Activated naive CD4-positive, alpha-beta T cell treated with anti-CD3 and anti-CD28 coated beads, Interleukin-2, amount 10 ng/mL, durations not matched to agents 7 days and 5 days (primary cell): ENCODE measurements at places on chromosomes 3 and 15.

GRCh38 chr15:62896380-62896866 is 146.1 kb upstream of the TPM1 start:
- DNase-seq = no peak

DNA sequence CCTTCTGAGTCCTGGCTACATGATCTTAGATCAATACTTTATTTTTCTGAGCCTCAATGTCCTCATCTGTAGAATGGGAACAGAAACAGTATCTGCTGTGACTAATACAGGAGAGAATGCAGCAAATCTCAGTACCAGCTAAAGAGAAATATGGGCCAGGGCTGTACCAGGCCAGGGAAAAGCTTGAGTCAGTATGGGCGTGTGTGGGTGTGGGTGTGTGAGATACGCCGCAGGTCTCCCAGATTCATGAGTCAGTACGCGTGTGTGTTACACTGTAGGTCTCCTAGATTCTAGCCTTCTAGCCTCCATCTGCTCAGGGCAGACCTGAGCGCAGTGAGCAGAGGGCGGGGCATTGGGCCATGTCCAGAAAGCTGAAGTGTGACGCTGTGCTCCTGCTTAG is 15.2 kb downstream of the GNAI2 start:
- no peak for DNase-seq

- DNase-seq = peak; percentile 85
These were observed 72.6 kb upstream of the ZBED2 start for GRCh38 chr3:111667621-111668239.

GRCh38 chr15:68700455-68701123 is 120.1 kb downstream of the ANP32A start:
- no peak for DNase-seq

- no peak for DNase-seq
These were observed 53.7 kb upstream of the MEF2A start for GRCh38 chr15:99511866-99512661.

DNA sequence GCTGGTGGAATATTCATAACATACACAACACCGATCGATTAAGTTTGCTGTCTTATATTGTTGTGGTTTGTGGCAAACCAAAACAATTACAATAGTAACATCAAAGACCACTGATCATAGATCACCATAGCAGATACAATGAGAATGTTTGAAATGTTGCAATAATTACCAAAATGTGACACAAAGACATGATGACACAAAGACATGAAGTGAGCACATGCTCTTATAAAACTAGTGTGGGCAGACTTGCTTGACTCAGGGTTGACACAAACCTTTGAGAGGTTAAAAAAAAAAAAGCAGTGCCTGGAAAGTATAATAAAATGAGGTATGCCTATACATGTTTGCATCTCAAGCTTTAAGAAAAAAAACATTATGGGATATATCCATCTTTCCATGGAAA is 130.3 kb downstream of the NR1I2 start:
- DNase-seq = no peak

- DNase-seq = no peak
These were observed 31.5 kb upstream of the RPS17 start for GRCh38 chr15:82571722-82572222.

DNA sequence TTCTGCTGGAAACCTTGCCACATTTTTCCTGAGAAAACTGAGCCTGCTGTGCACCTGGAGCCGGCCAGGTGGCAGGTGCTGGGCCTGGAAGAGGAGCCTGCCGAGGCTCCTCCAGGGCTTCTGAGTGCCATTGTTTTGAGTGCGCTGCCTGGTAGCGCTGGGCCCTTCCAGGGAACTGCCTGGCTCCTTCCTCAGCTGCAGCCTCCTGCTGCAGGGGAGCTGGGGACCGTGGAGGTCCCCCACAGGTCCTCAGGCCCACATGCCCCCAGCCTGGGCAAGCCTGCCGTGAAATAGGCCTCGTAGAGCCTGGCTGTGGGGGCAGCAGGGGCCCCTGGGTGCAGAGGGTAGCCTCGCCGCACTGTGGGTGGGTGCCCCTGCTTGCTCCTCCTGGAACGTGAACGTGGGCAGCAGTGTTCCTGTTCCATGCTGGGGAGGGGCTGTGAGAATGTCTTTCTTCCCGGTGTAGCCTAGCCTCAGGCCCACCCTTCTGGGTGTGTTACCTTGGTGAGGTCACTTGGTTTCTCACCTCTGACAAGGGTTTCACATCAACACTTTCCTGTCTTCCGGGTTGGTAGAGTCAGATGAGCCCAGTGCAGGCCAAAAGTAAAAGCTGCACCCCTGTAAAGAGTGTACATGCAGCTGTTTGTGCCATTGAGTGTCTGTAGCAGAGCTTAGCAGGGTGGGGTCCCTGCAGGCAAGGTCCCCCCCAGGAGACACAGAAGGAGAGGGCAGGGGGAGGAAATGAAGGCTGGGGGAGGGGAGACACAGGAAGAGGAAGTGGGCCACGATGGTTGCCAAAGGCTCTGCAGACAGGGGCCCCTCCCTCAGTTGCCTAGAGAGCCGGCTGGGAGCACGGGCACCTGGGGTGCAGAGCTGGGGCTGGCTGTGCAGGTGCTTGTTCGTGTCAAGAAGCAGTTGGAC is 34.5 kb downstream of the KLF13 start:
- peak; percentile 95 for DNase-seq

GRCh38 chr3:128353361-128353965 is 113.2 kb downstream of the DNAJB8 start:
- DNase-seq = no peak

- peak; percentile 29 for DNase-seq
These were observed 51.9 kb downstream of the CCK start for GRCh38 chr3:42214064-42214463.

- no peak for DNase-seq
These were observed 272.4 kb upstream of the COL8A1 start for GRCh38 chr3:99365979-99366378.

DNA sequence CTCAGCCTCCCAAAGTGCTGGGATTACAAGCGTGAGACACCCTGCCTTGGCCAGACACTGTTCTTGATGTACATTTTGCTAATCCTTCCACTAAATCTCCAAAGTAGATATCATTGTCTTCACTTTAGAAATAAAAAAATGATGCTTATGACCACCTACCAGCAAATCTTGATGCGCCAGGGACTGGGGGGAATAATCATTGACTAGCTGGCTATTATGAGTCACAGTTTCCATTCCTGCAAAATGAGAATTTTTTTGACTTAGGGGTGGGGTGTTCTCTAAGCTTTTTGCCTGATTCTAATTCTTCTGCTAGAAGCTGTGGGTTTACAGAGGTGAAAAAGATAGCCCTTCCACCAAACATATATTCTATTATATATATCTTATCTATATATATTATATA is 17.1 kb upstream of the RFC4 start:
- DNase-seq = no peak

GRCh38 chr3:15426579-15427118 is 695 bp downstream of the METTL6 start:
- DNase-seq = no peak

DNA sequence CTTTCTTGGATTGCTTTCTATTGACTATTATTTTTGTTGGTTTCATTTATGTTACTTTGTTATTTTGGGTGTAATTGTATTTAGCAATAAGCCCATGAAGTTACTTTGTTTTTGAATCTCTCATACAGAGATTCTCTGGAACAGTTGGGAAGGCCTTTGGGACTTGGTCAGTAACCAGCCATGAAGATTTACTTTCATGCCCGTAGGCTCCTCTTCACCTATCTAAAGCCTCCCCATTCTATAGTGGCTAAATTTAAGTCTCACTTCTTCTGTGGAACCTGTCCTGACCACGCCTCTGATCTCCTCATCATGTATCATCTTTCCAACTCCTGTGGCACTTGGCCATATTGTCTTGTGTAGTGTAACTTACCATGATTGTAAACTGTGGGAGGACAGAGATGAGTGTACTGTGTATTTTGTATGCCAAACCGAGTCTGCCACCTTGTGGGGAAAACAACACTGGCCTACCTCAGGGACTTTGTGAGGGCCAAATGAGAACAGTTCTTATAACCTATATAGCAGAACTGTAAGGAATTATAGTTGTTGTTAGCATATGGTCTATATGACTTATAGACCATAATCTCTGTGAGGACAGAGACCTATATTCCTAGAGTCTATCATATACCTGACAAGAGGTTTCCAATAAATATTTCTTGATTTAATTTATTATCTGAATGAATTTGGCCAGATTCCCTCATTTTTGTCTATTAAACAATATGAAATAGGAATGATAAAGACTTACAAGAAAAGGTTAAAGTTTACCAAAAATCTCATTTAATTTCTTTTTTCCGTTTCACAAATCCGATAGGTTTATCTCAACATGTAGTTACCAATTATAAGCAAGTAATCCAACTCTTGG is 75.0 kb downstream of the STARD9 start:
- peak; percentile 84 for DNase-seq

GRCh38 chr3:188338086-188338485 is 184.1 kb downstream of the LPP start:
- DNase-seq = no peak

GRCh38 chr3:89572261-89572660 is 464.8 kb downstream of the EPHA3 start:
- DNase-seq = no peak

DNA sequence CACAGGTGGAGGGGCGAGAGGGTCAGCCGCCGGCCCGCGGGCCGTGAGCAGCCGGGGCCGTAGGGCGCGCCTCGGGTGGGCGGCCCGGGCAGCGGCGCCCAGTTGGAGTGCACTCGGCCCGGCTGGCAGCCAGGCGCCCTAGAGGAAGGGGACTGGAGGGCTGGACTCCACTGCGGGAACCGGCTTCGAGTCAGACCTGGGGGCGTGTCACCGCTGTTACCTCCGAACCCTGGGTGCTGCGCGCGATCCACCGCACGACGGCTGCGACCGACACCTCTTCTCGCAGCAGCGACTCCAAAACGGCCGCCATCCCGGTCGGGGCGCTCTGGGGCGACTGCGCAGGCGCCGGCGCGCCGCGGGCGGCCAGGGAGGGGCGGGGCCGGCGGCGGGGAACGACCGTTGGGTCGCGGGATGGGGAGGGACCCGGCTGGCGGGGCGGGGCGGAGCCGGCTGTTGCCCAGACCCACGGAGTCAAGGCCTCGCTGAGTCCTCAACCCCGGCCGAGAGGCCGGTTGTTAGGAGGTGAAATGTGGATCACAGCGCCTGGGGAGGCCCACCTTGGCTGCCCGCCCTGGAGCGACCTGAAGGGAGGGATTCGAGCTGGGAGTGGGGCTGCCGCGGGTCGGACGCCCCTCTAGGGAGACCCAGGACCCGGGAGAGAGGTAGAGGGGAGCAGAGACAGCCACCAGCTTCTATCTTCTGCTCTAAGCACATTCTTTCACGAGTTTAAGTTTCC is at the start of gene CDAN1:
CDAN1 (minus strand) TSS at position 336 of the 736 bp plus-strand sequence; CDS start at position 310, 26 bp downstream.
- peak; percentile 94 for DNase-seq

- no peak for DNase-seq
These were observed 157.3 kb upstream of the UBE2E1 start for GRCh38 chr3:23648326-23648995.

DNA sequence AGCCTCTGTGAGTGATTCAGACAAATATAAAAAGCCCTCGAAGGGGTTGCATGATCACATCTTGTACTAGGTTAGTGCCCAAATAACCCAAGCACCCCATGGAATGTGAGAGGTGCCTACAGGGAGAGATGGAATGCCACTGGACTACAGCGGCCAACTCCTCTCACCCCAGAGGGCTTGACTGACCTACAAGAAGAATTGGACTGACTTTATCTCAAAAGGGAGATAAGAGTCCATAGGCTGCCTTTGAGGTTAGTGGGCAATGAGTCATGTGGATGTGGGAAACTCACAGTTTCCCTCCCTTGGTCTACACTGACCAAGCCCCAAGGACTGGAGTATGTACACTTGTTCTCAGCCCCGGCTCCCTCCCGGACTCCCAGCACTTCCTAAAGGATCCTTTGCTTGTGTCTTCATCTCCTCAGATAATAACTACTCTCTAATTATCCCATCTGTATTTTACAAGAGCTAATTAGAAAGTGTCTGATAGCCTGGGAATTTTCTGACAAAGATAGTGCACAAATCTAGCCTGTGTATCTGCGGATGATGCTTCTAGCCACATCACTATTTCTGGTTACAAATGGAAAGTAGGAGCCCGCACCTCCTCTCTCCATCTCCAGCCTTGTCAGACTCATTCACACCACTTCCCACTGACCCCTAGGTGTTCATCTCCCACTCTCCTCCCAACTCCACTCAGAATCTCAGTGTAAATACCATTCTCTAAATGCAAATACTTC is 547.8 kb upstream of the TBL1XR1 start:
- no peak for DNase-seq

GRCh38 chr3:120052225-120052624 is 42.0 kb downstream of the GSK3B start:
- DNase-seq = no peak

- DNase-seq = peak; percentile 44
These were observed 30.4 kb downstream of the ACKR2 start for GRCh38 chr3:42839616-42840015.

GRCh38 chr3:16904423-16905417 is 20.0 kb downstream of the PLCL2 start:
- DNase-seq = no peak

- peak; percentile 32 for DNase-seq
These were observed 136.9 kb upstream of the SLC2A2 start for GRCh38 chr3:171163101-171164066.

DNA sequence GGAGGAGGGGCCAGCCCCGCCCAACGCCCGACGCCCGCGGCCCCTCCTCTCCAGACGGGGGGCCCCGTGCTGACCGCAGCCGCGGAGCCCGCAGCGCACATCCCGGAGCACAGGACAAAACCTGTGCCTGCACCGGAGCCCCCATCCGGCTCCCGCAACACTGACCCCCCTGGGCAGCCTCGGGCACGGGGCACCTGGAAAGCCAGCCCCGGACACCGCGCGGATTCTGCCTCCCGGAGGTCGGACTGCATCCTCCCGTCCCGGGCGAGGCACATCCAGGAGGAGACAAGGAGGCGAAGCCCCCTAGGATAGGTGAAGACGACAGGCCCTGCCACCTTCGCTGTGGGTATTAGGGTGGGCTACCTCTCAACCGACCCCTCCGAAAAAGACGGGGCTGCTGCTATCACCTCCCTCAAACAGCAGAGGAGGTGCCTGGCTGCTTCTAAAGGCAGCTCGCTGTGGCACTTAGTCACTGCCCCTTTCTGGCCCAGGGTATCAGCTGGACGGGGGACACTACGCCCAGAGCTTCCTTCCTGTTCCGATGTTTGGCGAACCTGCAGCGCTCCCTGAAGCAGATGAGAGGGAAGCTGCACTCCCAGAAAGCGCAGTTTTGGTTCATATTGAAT is 10.6 kb downstream of the XXYLT1 start:
- DNase-seq = peak; percentile 47

GRCh38 chr15:72783004-72783639 is 436 bp downstream of the ADPGK start:
- peak; percentile 61 for DNase-seq

DNA sequence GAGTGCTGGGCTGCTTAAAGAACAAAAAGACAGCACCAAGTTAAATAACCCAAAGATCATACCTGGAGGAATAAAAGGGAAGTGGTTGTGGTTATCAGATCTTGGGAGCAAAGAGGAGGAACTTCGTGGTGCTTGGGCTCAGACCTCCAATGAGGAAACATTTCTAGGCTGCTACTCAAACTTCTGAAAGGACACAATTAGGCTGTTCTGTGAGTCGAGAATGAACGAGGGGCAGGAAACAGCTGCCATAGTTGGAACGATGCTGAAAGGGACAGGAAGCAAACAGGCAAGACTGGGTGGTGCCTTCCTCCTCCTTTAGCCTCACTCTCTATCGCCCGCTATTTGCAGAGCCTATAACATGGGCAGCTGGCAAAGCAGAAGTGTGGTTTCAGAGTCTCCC is 276.3 kb upstream of the ARRDC4 start:
- no peak for DNase-seq
